Activated CD8-positive, alpha-beta T cell treated with anti-CD3 and anti-CD28 coated beads for 36 hours (primary cell): ENCODE measurements at places on chromosomes 7 and 10.

GRCh38 chr7:137953043-137953664 is 48.7 kb downstream of the CREB3L2 start:
- no peak for DNase-seq

GRCh38 chr7:100153708-100154535 is 4.6 kb downstream of the TRAPPC14 start:
- no peak for DNase-seq

DNA sequence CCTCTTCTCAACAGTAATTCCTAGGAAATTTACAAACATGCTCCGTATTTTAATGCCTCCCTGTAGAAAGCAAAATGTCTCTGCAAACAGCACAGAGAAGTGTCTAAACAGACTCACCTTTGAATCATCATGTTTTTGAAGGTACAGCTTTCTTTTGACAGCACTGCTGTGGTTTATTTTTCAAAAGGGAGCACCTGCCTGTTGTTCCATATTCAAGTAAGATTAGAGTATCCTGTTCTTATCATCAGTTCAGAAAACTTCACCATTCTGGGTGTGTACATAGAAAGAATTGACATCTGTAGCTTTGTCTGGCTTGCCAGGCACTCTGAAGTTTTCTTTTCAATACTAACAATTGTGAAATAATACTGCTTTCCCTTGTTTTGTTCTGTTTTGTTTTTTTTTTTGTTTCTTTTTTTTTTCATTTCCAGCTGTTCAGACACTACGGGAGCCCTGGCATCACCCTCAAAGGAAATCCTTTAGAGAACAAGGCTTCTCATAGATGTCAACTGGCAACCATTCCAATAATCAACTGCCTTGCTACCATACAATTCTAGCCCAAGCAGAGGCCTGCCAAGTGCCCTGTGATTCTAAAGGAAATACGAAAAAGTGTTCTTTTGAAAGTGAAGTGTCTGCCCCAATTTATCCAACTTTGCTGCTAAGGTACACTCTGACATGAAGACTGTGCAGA is 275.9 kb downstream of the PRPF18 start:
- DNase-seq, result no peak

- no peak for DNase-seq
These were observed 98.4 kb upstream of the FZD1 start for GRCh38 chr7:91165846-91166230.

GRCh38 chr7:58086461-58086860 is 636.5 kb downstream of the ZNF716 start:
- no peak for DNase-seq

DNA sequence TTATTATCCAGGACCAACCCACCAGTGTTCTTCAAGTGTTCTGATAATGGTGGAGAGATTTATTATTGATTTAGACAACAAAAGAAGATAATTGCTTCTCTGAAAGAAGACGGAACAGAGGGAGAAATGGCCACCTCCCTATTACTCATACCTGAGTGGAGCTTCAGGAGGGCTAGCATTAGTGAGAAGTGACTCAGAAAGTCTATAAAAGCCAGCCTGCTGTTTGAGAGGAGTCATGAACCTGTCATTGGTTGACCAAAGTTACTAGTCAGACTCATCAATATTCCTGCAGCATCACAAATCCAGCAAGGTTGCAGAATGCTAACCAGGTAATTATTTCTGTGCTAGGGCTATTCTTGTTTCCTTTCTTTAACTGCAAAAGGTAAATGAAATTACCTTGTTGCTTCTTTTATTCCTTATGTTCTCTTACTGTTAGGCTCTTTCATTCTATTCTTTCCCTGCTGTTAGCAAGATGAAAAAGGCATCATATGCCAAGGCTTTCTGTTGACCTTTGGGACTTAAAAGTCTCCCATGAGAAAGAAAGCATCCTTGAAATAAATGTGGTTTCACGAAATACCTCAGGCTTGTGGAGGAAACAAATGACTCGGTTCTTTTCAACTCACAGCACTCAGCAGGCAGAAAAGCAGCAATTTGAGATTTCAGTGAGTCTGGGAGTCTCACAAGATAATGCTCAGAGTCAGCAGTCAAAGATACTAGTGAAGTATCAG is 256.4 kb upstream of the PHYHIPL start:
- no peak for DNase-seq

DNA sequence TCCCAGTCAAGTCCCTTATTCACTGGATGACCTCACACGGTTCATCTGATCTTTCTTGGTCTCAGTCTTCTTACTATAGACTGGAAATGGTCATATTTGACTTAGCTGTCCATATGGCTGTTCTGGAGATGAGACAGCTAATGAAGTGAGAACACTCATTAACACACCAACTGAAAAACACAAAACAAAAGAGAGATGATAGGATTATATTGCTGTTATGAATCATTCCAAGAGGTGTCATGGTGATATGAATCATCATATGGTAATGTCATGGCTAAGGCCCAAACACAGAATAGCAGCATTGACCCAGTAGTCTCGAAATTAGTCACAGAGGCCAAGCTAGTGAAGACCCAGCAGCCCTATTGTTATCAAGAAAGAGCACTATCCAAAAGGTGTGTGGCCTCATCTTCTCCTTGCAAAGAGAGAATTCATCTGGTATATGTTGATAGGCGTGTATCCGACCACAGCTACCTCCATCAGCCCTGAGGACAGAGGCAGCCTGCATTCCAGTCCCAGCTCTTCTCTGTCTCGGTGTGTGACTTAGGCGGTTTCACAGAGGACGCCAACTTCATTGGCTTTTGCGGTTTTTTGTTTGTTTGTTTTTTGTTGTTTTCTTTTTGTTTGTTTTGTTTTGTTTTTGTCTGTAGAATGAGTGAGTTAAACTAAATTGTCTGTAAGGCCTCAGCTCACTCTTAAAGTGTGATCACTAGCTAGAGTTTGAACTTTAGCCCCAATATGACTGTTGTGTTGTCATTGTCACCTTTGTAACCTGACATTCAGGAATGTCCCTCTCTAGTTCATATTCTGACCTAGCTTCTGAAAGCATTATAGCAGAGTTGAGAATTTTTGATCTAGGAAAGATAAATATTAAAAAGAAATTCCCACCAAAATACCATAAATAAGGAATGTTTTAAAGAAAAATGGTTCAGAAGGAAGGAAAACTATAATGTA is 97.4 kb upstream of the PDCD4 start:
- DNase-seq, result peak; percentile 78

GRCh38 chr7:6130007-6130587 is 98.9 kb downstream of the ANKRD61 start:
- no peak for DNase-seq

GRCh38 chr10:62851442-62851841 is 35.3 kb upstream of the EGR2 start:
- DNase-seq, result peak; percentile 48

DNA sequence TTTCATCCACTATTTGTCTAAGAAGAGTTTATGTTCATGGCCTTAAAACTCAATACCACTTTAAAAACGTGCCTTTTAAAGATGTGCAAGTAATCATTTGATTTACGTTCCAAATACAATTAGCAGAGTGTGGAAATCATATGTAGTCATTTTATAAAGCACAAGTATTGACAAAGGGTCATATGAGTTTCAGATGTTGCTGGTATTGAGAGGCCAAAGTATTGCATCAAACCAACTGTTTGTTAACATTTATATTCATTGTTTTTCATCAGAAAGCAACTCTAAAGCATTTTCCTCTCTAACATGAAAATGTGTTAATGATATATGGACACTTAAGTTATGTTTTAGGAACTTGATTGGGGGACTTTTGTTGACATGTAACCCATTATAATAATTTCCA is 11.5 kb upstream of the TSGA13 start:
- no peak for DNase-seq

GRCh38 chr10:8061274-8062211 is 7.1 kb downstream of the GATA3 start:
- DNase-seq, result peak; percentile 83

DNA sequence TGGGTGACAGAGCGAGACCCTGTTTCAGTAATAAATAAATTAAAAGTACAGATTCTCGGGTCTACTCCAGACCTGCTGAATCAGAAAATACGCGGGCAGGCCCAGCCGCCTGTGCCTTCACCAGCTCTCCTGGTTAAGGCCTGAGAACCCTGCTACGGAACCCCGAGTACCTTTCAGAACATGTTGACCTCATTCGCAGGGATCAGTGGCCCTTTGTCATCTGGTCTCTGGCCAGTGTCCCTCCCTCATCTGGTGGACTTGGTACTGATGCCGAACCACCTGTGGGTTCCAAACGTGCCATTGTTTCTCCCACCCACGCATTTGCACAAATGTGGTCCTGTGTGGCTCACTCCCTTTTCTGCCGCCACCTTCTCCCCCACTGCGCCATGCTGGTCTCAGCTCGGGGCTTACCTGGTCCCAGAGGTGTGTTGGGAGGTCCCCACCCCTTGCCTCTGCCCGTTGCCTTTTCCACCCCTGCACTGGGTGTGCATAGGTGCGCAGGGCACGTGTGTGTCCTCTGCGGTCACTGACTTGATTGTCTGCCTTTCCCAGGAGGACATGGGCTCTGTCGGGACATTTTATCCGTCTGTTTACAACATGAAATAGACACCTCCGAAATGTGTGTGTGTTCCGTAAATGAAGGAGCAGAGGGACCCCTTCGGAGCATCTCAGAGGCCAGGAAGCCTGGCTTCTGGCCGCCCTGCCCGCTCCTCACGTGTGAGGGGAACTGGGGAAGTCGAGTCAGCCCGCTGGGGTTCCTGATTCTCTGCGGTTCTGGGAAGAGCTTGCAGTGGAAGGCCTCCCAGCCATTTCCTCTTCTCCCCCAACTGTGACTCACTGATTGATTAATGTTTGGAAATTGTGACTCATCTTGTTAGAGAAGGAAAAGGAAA is 135.2 kb downstream of the CUX1 start:
- no peak for DNase-seq

DNA sequence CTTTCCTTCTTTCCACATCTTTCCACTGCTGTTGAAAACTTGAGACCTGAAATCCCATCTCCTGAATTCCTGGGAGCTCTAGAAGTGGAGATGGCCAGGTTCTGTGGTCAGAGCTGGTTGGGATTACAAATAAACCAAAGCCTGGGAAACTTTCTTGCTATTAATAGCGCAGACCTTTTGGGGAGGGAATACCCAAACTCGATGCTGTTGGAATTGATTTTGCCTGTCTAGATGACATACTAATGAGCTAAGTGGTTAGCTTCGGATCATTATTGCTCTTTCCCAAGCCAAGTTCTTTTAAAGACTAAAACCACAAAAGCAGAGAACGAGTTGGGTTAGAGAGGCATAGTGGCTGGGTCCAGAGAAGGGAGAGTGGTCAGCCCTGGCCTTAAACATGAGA is 76.6 kb downstream of the TCF7L2 start:
- no peak for DNase-seq

- no peak for DNase-seq
These were observed 218.4 kb downstream of the GRM8 start for GRCh38 chr7:127034186-127034806.

DNA sequence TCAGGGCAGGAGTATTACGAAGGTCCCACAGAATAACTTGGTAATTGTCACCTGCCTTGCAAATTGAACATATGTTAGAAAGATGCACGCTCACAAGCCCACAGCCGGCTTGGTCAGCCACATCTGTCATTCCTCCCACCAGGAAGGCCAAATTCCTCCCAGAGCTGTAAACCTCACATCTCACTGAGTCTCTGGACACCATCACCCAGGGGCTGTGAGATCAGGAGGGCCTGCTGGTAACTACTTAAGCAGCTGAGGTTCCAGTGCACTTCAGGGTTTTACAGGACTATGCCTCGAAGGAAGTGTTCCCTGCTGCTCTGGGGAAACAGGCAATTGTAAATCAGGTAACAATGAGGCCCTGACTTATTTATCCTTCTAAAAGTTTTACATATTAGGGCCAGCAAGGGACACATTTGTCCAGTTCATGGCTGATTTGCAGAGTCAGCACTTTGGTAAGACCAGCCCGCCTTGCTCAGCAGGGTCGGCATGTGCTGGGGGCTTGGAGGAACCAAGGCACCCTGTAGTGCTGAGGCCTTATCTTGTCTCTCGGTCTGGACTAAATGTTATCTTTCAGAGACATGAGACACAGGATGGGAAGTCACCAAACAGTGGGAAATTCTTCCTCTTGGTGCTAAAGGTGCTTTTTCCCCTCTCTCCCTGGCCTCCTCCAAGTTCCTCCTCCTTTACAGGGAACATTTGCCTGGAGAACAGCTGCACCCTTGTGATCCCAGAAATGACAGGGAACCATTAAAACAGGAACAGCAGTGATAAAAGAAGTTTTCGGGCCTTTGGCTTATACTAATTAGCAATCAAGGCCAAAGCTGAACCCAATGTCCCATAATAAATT is 34.3 kb downstream of the PYROXD2 start:
- DNase-seq, result no peak

DNA sequence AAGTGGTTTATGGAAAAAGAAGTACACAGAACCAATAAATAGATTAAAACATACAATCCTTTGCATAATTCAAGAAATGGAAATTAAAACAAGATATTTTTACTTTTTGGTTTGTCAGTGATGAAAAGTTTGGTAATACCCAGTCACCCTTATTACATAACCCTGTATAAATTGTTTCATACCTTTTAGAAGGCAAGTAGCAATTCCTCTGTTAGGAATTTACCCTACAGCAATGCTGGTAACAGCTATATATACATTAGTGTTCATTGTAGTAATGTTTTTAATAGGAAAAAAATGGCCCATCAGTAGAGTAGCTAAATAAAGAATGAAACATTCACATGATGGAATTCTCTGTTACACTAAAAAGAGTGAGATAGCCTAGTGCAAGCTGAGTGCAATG is 42.7 kb downstream of the PTPN12 start:
- no peak for DNase-seq

GRCh38 chr10:11381023-11381422 is 230.4 kb downstream of the USP6NL start:
- peak; percentile 26 for DNase-seq

GRCh38 chr7:44281811-44282600 is 43.4 kb downstream of the CAMK2B start:
- no peak for DNase-seq

GRCh38 chr10:59843748-59844147 is 62.6 kb downstream of the CCDC6 start:
- DNase-seq, result no peak

- DNase-seq, result no peak
These were observed 476.4 kb downstream of the PTPRN2 start for GRCh38 chr7:158111049-158111751.

DNA sequence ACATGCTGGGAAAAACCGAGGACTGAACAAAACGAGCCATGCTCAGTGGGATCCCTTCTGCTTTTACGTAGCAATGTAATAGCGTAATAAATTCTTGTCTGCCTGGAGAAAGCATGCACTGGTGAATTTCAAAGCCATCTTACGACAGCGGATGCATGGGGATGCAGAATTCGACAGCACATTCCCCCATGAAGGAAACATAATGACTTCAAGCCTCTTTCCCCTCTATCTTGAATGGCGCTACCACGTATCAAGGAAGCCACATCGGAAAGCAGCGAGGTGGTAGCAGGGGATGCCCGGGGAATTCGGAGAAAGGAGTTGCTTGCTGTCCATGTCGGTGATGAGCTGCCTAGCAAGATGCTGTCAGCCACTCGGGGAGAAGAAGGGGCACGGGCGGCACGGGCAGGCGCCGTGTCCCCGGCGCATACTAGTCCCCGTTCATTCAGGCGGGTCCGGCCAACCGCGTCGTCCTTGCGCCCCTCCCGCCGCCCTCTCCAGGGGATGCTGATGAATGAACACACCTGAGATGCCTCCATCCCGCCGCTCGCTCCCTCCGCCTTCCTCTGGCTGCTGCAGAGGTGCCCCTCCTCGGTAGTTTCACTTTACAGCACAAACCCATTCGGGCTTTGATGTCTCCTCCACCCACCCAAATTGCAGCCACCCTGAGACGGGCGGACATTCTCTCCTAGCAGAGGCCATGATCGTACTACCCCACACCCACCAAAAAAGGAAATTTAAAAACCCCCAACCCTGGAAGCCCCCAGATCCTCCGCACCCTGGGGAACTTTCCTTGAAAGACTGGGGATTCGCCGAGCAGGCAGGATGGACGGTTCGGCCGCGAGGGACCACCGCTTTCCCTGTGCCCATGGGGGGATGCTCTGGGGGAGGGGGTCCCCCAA is 644 bp downstream of the SORBS1 start:
- DNase-seq, result peak; percentile 55
